BJ (cell line): ENCODE measurements at places on chromosomes 2 and 18.
A peak's percentile ranks its signal among the peaks of the same experiment; 100 is the strongest.

GRCh38 chr2:201909961-201910361 lies 103.6 kb downstream of the CDK15 start:
- peak; percentile 35 for DNase-seq

- DNase-seq = no peak
Measured at GRCh38 chr2:47561371-47561770, 158.4 kb downstream of the MSH2 start.

GRCh38 chr18:7232218-7232617 lies 1.3 kb downstream of the LRRC30 start:
- DNase-seq = no peak

DNA sequence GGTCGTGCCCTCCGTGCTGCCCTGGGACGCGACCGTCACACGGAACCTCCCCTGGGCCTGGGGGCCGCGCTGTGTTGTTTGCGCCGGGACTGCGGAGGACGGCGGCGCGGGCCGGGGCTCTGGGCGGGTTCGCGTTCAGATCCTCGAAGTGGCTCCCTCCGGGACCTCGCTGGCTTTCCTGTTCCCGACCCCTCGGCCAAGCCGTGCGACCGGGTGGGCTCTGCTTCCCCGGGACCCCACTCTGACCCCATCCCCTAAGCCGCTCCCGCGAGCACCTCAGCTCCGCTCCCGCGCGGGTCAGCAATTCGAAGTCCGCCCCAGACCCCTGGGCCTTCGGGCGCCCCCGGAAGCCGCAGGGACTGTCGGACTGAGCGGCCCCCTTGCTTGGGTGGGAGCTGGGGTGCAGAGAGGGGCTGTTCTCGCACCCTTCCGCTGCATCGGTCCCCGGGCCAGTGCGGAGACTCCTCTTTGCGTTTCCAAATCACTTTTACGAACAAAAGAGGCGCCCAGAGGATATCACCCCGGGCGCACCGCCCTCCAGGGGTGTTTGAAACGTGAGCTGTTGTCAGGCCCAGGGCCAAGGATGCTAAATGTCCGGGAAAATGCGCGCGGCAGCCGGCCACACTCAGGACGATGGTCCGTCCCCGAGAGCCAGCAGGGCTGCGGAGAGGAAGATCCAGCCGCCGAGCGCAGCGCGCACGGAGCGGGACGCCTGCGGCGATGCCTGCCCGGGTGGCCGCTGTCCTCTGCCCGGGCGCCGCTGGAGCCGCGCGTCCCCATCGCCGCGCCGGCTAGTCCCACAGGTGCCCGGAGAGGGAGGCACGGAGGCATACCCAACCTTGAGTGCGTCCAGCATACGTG lies 73.5 kb downstream of the ZCCHC2 start:
- DNase-seq = no peak

DNA sequence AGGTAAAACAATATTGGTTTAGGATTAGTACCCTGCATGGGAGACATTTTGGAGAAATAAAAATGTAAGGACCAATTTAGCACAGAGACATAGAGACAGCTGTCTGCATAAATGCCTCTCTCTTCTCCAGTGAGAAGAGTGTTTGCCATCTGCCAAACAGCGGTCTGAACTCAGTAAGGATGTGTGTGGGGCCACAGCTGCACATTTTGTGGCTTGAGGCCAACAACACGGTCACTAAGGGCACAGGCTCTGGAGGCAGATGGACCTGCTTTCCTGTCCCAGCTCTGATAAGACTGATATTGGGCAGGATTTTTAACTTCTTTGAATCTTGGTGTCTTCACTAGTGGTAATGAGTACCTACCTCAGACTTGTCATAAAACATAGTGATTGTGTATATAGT lies 10.2 kb downstream of the ZBTB14 start:
- DNase-seq = no peak

DNA sequence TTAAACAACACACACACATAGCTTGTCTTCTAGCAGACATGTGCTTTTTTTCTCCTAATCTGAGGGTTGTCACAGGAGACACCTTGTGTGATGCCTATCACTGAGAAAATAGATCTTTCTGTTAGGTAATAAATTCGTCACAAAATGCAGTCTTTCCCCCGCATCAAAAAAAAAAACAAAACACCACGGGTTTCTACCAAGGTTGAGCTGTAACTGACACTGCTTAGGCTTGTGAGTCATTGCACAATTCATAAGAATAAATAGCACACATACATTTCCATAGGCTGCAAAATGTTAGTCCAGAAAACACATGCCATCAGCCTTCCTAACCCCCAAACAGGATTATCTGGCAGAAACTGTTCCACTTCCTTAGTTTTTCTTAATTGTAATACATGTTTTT lies 6.5 kb downstream of the TMEM163 start:
- DNase-seq = no peak

- DNase-seq = peak; percentile 26
Measured at GRCh38 chr2:38716185-38716584, 35.0 kb downstream of the SRSF7 start.

- DNase-seq = no peak
Measured at GRCh38 chr18:55280503-55280902, 307.5 kb downstream of the TCF4 start.

- no peak for DNase-seq
Measured at GRCh38 chr2:37851828-37852584, 73.1 kb upstream of the RMDN2 start.

GRCh38 chr2:127606625-127607398 lies 39.1 kb upstream of the GPR17 start:
- DNase-seq = no peak

DNA sequence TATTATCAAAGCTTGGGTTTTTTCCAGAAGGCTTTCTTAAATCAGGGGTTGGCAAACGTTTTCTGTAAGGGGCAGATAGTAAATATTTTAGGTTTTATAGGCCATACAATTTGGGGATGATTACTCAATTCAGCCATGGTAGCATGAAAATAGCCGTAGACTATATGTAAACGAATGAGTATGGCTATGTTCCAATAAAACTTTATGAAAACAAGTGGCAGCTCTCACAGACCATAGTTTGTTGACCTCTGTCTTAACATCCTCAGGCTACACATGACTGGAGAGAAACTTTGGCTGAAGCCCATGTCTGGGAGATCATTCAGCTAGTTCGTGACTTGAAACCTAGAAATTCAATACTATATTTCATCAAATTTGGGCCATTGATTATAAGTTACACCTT lies 30.2 kb downstream of the UGP2 start:
- DNase-seq = no peak

GRCh38 chr2:202479090-202479489 lies 103.0 kb downstream of the BMPR2 start:
- no peak for DNase-seq

- DNase-seq = no peak
Measured at GRCh38 chr2:64015391-64015790, 3.8 kb downstream of the VPS54 start.

DNA sequence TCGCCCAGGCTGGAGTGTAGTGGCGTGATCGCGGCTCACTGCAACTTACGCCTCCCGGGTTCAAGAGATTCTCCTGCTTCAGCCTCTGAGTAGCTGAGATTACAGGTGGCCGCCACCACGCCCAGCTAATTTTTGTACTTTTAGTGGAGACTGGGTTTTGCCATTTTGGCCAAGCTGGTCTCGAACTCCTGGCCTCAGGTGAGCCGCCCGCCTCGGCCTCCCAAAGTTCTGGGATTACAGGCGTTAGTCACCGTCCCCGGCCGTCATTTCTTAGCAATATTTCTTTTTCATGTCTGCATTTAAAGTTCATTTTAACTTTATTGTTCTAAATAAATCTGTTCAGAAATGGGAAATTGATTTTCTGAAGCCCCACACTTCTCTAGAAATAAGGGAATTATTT lies 597.3 kb upstream of the DDX18 start:
- no peak for DNase-seq

DNA sequence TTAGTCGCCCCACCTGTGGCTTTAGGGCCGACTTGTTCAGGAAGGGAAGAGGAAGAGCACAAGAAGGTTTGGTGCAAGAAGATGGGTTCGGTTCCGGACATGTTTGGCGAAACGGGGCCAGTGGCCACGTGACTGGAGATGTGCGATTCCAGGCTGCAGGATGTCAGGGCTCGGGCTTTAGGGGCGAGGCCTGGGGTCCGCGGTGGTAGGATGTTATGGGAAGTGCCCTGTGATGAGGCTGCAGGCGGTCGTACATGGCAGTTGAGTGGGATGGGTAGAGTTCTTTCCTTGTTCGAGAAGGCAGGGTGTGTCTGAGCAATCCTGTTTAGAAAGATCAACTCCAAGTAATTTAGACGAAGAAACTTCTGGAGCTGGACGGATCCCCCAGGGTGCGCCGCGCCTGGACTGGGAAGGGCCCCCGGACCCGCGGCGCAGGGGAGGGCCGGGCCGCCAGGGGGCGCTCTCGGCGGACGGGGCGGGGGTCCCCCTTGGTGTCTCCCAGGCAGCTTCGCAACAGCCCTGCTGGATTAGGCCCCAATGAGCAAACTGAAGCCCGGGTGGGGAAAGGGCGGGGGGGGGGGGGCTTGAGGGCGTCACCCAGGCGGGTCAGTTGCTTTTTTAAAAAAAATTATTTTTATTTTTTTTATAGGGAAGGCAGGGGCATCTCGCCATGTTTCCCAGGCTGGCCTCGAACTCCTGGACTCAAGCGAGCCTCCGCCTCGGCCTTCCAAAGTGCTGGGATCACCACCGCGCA lies 17.2 kb upstream of the SDC1 start:
- no peak for DNase-seq

- no peak for DNase-seq
Measured at GRCh38 chr2:107361751-107362381, 464.8 kb upstream of the RGPD4 start.

DNA sequence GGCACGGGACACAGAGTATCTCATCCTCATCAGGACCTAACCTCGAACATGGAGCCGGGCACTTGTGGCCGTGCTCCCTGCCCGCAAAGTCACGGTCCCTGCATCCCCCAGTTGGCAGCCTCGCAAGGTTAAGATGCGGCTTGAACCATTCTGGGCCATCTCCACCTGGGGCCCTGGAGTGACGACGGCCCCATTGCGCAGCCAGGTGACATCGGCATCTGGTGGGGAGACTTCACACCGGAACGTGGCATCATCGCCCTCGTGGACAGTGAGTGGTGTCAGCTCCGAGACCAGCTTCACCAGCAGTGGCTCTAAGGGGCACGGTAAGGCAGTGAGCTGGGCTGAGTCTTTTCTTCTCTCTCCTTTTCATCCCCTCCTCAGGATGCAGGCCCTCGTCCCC lies 12.6 kb downstream of the TMEM198 start:
- no peak for DNase-seq

GRCh38 chr2:25314514-25315315 lies 27.0 kb downstream of the DNMT3A start:
- DNase-seq = no peak

DNA sequence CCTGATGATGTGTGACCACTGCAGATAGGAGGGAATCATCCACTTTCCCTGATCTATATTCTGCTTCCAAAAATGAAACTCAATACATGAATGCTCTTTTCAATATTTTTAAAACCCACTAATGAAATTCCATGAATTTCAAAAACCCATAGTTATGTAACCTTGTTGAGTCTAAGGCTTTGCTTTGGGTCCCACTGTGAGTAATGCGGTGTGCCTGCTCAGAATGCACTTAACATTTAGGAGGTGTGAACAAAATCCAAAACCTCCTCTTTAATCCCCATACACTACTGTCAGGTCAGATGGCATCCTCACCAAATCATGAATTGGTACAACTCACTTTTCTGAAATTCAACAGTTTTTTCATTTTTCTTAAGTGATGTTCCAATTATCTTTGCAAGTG lies 50.4 kb downstream of the CCDC93 start:
- no peak for DNase-seq

DNA sequence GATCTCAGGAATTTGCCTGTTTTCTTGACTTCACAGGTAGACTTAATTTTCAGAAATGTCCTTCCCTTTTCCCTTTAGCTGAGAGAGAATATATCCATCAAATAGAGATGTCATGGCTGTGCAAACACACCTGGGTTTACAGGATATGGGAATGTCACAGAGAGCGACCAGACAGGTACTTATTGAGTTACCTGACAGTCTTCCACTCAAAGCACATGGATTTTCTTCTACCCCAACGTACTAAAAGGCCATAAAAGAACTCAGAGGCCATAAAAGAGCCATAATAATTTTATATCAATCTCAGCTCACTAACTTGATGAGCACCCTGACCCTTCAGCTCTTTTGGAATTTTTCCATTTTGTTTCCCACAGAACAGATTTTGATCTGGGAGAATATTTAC lies 5.3 kb upstream of the DTNA start:
- DNase-seq = no peak

GRCh38 chr18:63917817-63918216 lies 10.1 kb downstream of the SERPINB10 start:
- DNase-seq = no peak

DNA sequence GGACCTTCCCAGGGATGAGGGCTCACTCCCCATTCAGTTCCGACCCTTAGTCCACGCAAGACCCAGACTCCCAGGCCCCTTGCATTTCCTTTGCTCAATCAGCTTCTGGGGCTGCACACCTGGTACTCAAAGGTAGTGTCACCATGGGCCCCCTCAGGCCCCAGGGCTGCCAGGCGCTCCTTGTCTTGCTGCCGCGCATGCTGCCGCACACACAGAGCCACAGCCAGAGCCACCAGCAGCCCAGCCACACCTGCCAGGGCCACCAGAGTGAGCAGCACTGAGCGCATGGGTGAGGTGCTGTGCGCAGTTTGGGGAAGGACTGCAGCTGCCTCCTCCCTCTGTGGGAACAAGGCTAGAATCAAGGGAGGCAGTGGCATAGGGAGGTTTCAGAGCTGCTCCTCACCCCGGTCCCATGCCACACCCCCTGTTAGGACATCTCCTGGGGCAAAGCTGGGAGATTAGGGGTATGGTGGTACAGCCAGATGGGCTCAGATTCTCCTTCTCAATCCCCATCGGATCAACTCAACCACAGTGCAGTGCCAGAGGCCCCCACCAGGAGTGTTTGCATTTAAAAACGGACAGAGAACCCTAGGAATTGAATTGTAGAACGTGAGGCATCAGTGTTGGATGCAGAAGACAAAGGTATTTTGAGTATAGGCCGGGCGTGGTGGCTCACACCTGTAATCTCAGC lies 11.3 kb downstream of the PTPRN start:
- no peak for DNase-seq

DNA sequence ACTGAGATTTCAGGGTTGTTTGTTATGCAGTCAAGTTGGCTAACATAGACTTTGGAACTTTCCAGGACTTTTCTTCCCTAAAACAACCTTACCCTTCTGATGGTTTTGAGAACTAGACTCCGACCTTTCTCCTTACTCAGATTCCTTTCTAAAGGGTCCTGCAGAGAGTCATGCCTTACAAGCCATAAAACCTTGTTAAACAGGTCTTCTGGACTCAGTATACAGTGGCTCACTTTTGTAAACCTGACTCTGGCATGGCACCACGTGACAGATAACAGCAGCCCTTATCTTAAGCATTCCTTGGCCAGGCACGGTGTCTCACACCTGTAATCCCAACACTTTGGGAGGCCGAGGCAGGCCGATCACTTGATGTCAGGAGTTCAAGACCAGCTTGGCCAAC lies 253.2 kb upstream of the RAB6C start:
- no peak for DNase-seq

GRCh38 chr18:54983041-54983686 lies 23.9 kb upstream of the CCDC68 start:
- peak; percentile 10 for DNase-seq

- no peak for DNase-seq
Measured at GRCh38 chr2:8049176-8049575, 632.7 kb upstream of the ID2 start.

- DNase-seq = no peak
Measured at GRCh38 chr2:158967731-158968395, 577 bp upstream of the TANC1 start.

GRCh38 chr2:28389399-28390240 lies 3.0 kb upstream of the FOSL2 start:
- no peak for DNase-seq
